ENCODE measurements at places on chromosomes 2 and 18.

DNA sequence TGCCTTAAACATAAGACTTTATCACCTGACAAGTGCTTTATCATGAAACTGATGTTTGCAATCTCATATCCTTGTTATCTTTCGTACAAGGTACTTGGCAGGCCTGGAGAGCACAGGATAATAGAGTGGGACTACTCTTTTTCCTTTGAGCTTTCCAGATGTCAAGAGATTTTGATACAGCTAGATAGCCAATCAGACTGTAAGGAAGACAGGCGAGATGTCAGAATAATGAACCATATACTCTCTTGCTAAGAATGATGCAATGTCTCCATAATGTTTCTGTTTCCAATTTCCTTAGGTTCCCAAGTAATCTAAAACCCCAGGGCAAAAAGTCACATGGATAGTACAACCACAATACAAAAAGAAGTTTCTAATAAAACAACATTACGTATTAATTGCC, 313.1 kb downstream of the PDE11A start:
- no peak for DNase-seq

GRCh38 chr2:27027211-27027651, 5.5 kb upstream of the TMEM214 start:
- no peak for DNase-seq

- DNase-seq = no peak
These were observed 100.3 kb upstream of the OTOS start for GRCh38 chr2:240240781-240241180.

DNA sequence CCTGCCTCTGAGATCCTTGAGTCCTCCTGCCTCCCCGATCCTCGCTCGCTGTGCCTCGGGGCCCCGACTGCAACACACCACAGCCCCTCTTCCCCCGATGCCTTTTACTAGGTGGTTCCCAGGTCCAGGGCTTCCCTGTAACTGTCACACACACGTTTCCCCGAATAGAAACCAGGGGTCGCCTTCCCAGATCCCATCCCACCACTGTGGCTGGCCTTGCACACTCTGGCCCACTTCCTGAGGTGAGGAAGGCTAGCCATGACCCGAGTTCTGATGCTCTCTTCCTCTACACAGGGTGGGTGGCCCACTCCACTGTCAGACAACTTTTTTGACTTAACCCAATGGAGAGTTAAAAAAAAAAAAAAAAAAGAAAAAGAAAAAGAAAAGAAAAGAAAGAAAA, 139.6 kb upstream of the ASB18 start:
- DNase-seq = no peak

DNA sequence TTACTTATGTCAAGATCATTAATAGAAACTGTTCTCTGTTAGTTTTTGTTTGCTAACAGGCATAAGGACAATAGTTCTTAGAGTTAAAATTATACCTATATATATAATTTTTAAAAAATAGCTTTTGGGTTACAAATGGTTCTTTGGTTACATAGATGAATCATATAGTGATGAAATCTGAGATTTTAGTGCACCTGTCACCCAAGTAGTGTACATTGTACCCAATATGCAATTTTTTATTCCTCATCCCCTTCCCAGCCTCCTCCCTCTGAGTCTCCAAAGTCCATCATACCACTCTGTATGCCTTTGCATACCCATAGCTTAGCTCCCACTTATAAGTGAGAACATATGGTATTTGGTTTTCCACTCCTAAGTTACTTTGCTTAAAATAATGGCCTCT, 26.4 kb downstream of the SLC4A1AP start:
- DNase-seq = no peak

GRCh38 chr2:236813766-236814165, 244.1 kb downstream of the ACKR3 start:
- no peak for DNase-seq

DNA sequence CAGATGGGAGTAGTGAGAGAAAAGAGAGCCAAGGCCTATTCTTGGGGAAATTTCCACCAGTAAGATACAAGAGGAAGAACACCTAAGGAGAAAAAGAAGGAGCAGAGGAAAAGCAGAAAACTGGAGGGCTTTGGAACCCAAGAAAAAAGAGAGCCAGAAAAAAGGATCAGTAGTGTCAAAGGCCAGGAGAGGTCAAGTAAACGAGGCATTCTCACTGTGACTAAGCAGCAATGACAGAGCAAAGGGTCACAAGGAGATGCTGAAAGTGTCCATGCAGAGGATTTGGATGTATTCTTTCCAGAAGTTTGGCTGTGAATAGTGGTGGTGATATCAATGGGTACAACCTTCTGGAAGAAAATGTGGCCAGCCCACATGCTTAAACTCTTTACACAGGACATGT, 109.5 kb downstream of the DYNAP start:
- no peak for DNase-seq
